NCI-H2227 treated with DMSO at 0.1 percent for 48 hours (cell line): ENCODE measurements at places on chromosomes 5 and 9.

DNA sequence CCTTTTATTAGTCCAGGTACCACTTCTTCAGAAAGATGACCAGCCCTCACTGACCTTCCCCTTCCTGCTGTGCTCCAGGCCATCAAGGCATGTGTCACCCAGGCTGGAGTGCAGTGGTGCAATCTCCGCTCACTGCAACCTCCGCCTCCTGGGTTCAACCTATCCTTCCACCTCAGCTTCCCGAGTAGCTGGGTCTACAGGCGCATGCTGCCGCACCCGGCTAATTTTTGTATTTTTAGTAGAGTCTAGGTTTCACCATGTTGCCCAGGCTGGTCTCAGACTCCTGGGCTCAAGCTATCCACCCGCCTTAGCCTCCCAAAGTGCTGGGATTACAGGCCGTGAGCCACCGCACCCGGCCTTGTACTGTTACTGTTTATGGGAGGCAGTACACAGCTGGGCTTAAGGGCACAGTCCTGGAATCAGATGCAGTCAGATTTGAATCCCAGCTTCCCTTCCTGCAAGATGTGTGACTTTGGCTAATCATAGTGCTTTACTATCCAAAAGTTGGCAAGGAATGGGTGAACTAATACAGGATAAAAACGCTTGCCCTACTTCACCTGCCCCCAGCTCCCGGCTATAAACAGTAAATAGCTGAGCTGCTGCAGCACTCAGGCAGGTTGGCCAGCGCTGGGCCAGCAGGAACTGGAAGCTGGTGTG lies 483 bp upstream of the EIF4EBP3 start:
- no peak for DNase-seq

GRCh38 chr5:129460672-129460935 lies 506 bp downstream of the ADAMTS19 start:
- no peak for DNase-seq

DNA sequence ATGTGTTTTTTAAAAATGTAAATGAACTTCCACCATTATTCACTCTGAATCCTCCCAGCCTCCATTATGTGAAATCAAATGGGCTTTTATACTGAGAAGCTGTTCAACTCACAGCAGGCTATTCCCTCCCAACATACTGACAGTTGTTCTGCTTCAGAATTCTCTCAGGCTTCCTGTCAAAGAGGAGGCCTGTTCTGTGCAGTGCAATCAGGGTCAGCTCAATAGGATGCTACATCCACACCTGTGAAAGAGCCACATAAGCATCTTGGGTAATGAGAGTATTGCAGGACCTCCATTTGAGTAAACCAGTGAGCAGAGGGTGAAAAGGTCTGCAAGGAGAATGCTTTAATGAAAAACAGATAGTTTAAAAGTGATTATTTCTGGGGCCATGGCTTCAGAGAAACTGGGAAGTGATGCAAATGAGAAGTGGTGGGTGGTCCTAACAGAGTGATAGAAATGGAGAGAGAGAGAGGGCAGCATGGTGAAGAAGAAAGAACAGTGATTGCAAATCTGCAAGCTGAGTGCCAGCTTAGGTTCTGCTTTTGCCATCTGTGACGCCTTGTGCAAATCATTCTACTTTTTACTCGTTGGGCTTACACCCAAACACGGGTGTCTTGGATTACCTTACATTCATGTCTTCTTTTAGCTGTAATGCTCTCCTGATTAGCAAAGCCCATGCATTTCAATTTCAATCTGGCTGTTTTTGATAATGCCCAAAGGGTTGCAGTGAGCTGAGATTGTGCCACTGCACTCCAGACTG lies 202.5 kb upstream of the NMUR2 start:
- no peak for DNase-seq

DNA sequence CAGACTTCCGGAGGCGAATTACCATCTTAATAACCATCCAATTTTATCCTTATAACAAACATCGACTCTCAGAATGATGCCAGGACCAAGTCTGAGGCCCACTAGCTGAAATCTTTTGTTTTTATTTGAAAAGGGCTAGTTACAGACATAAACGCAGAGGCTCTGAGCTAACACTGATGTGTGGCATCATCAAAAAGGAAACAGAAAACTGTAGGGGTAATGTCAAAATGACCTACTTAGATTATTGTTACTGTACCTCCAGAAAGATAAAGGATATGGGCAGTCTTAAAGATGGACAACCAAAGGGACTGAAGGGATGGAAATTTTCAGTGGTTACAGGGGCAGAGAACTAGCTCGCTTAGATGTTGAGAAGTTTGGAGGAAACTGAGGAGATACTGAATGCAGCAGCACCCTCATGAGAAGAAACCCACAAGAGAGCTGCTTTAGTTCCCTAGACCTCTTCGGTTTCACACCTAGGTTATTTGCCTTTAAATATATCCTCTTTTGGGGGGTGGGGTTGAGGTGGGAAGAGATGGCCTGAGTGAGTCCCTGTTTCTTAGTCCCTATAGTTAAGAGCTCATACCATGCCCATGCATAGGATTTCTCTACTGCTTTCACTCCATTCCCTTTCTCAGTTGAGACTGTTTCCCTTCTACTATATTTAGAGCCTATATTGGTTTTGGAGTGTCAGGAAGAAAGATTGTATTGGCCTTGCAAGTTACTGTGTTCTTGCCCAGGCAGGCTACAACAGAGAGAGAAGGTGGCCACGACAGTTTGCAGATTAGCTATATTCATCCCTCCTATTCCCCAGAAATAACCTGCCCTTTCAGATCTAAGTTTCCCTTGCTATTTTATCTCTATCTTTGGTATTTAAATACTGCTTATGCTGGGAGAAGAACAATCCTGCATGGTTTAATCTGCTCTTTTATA lies 320.4 kb upstream of the EFNA5 start:
- DNase-seq, result no peak

GRCh38 chr9:34636791-34637355 lies 714 bp downstream of the SIGMAR1 start:
- DNase-seq, result no peak

DNA sequence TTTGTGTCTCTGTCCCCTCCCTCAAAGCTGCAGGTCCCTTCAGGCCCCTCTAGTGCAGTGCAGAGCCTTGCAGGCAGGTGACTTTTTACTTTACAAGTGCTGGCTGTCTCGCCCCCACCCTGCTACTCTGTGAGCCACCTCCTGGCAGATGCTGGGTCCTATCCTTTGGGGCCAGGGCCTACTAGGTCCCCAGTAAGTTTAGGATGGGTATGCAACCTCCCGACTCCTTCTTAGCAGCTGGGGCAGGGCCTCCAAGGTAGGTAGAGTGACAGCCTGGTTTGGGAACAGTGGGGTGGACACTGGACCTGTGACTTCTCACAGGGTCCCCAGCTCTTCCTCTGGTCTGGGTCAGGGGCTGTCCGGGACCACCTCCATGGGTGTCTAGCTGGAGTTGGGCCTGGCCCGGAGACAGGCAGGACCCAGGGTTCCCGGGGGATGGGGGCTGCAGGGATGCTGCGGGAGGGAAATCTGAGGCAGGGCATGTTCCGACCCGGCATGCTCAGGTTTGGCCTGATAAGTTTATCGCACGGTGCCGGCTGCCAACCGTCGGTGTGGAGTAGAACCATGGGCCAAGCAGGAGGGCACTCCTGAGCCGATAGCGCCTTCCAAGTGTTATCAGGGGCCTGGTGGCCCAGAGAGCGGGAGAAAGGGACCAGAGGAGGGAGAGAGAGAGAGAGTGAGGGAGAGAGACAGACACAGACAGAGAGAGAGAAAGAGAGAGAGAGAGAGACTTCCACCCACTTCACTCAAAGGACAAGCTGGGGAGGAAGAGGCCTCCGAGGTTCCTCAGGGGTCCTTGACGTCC lies 20.5 kb downstream of the GFI1B start:
- no peak for DNase-seq

DNA sequence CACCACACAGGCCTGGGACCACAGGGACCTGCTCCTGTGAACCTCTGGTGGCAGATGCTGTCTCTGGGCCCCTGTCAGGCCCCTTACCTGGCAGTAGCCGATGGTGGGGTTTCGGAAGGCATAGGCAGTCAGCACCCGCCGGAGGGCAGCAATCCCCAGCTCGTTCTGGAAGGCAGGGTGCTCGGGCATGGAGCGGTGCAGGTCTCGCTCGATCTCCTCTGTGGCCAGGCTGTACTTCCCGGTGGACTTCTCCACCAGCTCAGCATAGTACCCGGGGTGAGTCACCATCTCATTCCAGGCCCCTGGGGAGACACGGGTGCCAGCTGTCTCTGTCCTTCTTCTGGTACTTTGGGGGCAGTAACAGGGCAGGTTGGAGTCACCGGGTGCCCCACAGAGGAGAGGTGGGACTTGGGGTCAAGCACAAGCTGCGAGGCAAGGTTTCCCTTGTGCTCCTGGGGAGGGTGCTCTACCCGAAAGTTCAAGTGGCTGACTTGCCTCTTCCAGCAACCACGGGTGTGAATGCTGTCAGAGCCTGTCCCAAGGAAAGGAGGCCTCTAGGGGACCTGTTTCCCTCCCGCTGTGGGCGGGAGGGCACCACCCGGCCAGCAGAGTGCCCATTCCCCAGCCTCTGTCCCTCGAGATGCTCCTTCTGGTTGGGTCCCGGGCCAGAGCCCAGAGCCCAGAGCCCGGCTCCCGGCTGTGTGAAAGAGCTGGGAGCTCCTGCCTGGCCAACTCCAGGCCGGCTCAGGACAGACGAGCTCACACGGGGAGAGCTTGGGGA lies 19.8 kb upstream of the MRNIP start:
- no peak for DNase-seq

- DNase-seq, result no peak
These were observed 52.4 kb downstream of the SLC44A1 start for GRCh38 chr9:105296877-105297287.

GRCh38 chr5:135861641-135862040 lies 27.2 kb downstream of the SLC25A48 start:
- no peak for DNase-seq

- DNase-seq, result no peak
These were observed 7.6 kb downstream of the OLFML2A start for GRCh38 chr9:124784509-124784908.

GRCh38 chr9:134320126-134320867 lies 6.0 kb upstream of the RXRA start:
- no peak for DNase-seq

- DNase-seq, result no peak
These were observed 97.4 kb downstream of the FBXO4 start for GRCh38 chr5:42022383-42022972.

GRCh38 chr5:52977264-52977897 lies 11.8 kb upstream of the ITGA2 start:
- DNase-seq, result no peak

GRCh38 chr5:50292735-50293394 lies 148.2 kb downstream of the EMB start:
- DNase-seq, result no peak

- DNase-seq, result no peak
These were observed 354.5 kb upstream of the FTMT start for GRCh38 chr5:121497176-121497575.

DNA sequence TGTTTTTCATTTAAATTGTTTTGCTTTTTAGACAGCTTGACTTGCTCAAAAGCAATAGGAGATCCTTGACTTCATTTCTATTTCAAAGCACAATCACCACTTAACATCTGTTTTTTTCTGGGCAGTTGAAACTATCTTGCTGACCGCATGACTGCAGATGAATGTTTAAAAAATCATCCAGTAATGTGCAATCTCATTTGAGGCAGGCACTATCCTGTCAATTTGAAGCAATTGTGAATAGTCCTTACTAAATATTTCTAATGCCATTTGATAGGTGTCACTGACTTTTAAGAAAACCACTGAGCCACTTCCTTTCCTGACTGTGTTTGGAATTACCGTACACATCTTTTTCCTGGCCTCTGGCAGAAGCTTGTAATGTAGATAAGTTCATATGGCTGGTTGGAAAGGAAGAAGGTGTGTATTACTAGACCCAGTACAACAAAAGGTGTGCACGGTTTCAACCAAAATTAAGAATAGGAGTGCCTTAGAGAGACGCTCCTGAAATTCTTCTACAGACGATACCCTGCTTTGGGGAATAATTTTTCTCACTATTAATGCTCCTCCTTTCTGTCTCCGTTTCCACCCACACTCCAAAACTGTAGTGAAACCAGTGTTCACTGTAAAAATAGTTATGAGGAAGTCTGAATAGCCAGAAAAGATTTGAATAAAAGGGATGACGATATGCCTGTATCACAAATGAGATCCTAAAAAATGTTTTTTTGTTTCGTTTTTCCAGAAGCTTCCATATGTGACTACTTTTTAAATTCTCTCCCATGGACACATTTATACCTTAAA lies 136.7 kb upstream of the MOCS2 start:
- no peak for DNase-seq

DNA sequence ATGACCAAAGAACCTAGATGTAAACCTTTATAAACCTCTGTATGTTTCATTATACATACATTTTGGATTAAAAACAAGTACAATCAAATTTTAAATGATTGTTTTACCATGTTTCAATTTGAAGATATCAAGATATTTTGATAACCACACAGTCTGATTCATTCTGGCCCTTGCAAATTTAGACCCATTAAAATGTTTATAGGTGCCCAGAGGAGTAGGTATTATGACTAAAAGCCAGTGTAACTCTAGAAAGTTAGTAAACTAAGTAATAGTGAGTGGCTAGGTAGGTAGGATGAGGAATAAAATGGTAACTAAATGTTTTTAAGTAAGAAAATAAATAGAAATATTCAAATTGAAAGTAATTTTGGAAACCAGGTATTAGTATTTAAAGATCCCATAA lies 165.5 kb downstream of the PBX3 start:
- DNase-seq, result no peak

GRCh38 chr5:102279711-102280110 lies 16.4 kb downstream of the SLCO4C1 start:
- DNase-seq, result no peak

- DNase-seq, result no peak
These were observed 19.5 kb downstream of the CXXC5 start for GRCh38 chr5:139667730-139668063.

GRCh38 chr9:27572061-27572460 lies 1.2 kb downstream of the C9orf72 start:
- no peak for DNase-seq

- DNase-seq, result peak; percentile 60
These were observed 13.9 kb downstream of the PRRC2B start for GRCh38 chr9:131407717-131408195.

- no peak for DNase-seq
These were observed 170.2 kb upstream of the HMHB1 start for GRCh38 chr5:143641549-143642355.

GRCh38 chr9:2159521-2160454 lies 144.6 kb downstream of the SMARCA2 start:
- DNase-seq, result peak; percentile 56

- DNase-seq, result no peak
These were observed 52.3 kb upstream of the EGFL7 start for GRCh38 chr9:136610426-136610825.
